ENCODE measurements at places on chromosomes 7 and 10. TPM values are rescaled to one million over a fixed set of nuclear protein-coding genes. Genes with fewer than 3 reads are reported as not detected.

HSPA12A gene
- total RNA-seq: 28.7 TPM

PGAM2 gene
- not detected for total RNA-seq

AKR1D1 gene
- not detected for total RNA-seq

TMEM270 gene
- total RNA-seq: not detected

UNCX gene
- not detected for total RNA-seq

HNRNPA2B1 gene
- 222 TPM for total RNA-seq

GRCh38 chr10:126256864-126257263 is 131.4 kb downstream of the ADAM12 start:
- no peak overlapping the region for H3K27ac ChIP-seq
- H3K4me1 ChIP-seq: peaks cover 14% of the 10 kb centered on the region
- no peak for DNase-seq
- H3K36me3 ChIP-seq: no peaks in the 10 kb centered on the region
- H3K4me3 ChIP-seq: no peak overlapping the region

- no peaks in the 10 kb centered on the region for H3K4me1 ChIP-seq
- H3K27me3 ChIP-seq: no peaks in the 10 kb centered on the region
- no peak overlapping the region for H3K4me3 ChIP-seq
These were observed 79.5 kb downstream of the HIF1AN start for GRCh38 chr10:100615241-100615640.

- DNase-seq: no peak
- no peaks in the 10 kb centered on the region for H3K36me3 ChIP-seq
- H3K4me3 ChIP-seq: no peak overlapping the region
- no peak overlapping the region for H3K27ac ChIP-seq
- no peaks in the 10 kb centered on the region for H3K27me3 ChIP-seq
These were observed 98.2 kb downstream of the ANLN start for GRCh38 chr7:36487756-36488336.

All from vagina (tissue), 2 donors.